ENCODE measurements at places on chromosomes 3 and 15. TPM values are rescaled to one million over a fixed set of nuclear protein-coding genes. Genes with fewer than 3 reads are reported as not detected.

Gene PAQR9
- total RNA-seq = not detected

Gene SLITRK3
- total RNA-seq = 0.55 TPM

DNA sequence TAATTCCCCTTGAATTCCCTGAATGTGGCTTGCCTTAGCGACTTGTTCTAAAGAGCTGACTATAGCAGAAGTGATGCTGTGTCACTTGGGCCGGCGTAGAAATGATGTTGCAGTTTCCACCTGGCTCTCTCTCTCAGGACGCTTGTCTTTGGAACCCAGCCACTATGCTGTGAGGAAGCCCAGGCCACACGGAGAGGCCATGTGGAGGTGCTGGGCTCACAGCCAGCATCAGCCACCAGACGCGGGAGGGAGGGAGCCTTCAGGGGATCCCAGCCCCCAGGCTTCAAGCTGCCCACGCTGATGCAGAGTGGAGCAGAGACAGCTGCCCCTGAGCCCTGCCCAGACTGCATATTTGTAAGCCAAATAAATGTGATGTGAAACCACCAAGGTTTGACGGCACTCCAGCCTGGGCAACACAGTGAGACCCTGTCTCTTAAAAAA is 18.6 kb downstream of the RNU5B-1 start:
- H3K4me3 ChIP-seq = no peak overlapping the region
- no peak overlapping the region for H3K27ac ChIP-seq
- no peaks in the 10 kb centered on the region for H3K36me3 ChIP-seq
- no peaks in the 10 kb centered on the region for H3K27me3 ChIP-seq

DNA sequence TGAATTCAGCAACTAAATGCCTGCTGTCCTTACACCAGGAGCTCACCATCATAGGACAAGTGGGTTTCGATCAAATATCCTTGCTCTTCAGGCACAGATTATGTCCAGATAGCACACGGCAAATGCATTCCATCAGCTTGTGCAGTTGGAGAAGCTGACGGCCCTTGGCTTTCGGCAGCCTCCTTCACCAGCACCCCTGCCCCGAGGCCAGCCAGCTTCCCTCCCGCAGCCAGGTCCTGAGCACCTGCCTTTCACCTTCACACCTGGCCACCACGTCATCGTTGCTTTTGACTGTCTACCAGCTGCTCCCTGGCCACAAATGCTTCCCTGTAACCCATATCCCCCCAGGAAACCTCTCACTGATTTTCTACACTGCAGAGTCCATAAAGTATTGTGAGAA is 355.5 kb downstream of the OCA2 start:
- no peaks in the 10 kb centered on the region for H3K27me3 ChIP-seq
- no peak for DNase-seq
- H3K4me3 ChIP-seq = no peak overlapping the region
- no peaks in the 10 kb centered on the region for H3K4me1 ChIP-seq
- no peak overlapping the region for H3K27ac ChIP-seq
- H3K36me3 ChIP-seq = no peaks in the 10 kb centered on the region

DNA sequence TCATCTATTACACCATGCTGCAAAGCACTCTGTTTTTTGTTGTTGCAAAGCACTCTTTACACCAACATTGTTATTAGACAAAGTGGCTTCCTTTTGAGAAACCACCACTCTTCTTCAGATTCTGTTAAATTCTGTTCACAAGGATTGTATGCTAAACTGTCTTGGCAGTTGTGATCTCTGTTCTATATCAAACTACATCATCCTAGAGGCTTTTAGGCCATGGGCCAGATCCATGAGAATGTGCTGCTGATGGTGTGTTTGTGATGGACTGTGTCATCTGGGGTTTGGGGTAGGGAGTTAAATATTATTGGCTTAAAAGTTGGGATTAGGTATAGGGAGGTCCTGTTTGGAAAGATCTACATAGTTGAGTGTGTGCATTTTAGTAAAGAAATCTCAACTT is 229.8 kb downstream of the GAP43 start:
- no peak overlapping the region for H3K27ac ChIP-seq
- no peak overlapping the region for H3K4me3 ChIP-seq
- H3K36me3 ChIP-seq = no peaks in the 10 kb centered on the region
- H3K27me3 ChIP-seq = no peaks in the 10 kb centered on the region
- H3K4me1 ChIP-seq = no peaks in the 10 kb centered on the region
- DNase-seq = no peak

Gene RFTN1
- total RNA-seq = 19.8 TPM

DNA sequence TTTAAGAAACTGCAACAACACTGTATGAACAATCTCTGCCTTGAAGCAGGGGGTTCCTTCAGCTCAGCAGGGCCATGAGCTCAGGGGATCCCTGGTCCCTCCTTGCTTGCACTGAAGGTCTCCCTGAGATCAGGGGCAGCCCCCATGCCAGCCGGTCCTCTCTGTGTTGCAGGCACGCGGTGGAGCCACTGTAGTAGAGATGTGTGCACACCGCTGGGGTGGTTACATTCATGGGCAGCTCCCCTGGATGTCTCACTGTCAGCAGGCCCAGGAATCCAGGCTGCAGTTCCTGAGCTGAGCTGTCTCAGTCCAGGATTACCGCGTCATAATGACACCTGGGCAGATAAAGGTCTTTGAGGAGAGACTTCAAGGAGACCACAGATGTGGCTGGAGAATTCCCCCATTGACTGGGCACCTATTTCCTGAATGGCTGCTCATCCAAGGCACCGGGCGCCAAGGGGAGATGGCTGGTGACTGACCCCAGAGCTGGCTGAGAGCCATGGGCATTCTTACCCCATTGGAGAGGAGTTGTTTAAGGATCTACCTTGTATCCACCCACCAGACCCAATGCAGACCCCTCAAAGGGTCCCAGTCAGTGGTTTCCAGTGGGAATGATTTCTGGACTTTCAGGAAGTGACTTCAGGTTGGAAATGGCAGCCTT is 10.4 kb upstream of the KLF13 start:
- H3K36me3 ChIP-seq = no peaks in the 10 kb centered on the region
- DNase-seq = no peak
- no peaks in the 10 kb centered on the region for H3K4me1 ChIP-seq
- no peak overlapping the region for H3K4me3 ChIP-seq

- no peak overlapping the region for H3K27ac ChIP-seq
- H3K4me1 ChIP-seq = peaks cover 16% of the 10 kb centered on the region
- H3K36me3 ChIP-seq = no peaks in the 10 kb centered on the region
- no peak for DNase-seq
- no peak overlapping the region for H3K4me3 ChIP-seq
These were observed 36.7 kb downstream of the RGMA start for GRCh38 chr15:93052090-93052879.
